ENCODE measurements at places on chromosomes 12 and 14.

- DNase-seq = no peak
Measured at GRCh38 chr12:51285843-51286242, 15.6 kb upstream of the SMAGP start.

DNA sequence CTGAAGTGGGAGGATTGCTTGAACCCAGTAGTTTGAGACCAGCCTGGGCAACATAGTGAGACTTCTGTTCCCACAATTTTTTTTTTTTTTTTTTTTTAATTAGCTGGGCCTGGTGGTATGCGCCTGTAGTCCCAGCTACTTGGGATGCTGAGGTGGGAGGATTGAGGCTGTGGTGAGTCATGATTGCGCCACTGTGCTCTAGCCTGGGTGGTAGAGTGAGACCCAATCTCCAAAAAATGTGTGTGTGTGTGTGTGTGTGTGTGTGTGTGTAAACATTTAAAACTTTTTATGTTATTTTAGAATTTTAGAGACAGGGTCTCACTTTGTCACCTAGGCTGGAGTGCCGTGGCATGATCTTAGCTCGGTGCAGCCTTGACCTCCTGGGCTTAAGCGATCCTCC, 6.8 kb downstream of the PPP1R36 start:
- no peak for DNase-seq

DNA sequence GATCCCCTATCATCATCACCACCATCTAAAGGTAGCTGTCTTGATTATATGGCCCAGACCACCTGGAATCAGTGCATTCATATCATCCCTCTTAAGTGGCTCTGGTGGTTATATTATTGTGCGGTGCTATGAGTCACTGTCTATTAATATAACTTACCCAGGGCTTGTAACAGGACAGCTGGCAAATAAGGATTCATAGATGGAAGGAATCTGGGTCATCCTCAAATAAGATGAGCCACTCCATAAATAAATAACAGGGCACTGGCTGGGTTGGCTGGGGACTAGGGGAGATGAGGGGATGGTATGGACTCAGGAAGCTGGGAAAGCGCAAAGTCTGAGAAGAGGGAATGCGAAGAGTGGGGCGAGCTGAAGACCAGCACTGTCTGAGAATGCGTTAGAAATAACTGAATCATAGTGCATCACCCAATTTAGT, 216.1 kb downstream of the NUAK1 start:
- no peak for DNase-seq

DNA sequence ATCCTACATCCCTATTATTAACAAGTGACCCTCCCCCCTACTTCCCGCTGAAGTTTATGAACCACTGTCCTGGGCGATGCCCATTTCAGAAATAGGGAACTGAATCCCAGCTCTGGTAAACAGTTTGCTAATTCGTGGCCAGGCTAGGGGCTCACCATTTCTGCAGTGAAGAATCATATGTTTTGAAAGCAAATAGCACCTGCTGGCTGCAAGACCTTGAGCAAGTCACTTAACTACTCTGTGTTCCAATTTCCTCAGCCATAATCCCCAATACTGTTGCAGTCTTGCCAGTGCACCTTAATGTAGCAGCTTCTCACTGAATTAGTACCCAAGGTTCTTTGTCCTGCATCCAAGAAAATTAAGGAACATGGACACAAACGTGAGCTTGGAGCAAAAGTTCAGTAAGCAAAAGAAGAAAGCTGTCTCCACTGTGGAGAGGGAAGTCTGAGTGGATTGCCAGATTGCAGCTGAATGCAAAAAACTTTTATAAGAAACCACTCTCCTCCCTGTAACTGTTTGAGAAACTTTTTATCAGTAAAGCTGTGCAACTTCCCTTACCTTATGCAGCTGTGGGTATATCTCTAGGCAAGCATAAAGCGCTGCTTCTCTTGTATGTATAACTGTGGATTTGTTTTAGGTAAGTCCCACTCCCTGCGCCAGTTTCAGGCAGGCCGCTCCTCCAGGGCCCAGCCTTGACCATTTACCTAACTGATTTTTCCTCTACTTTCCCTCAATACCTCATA, 824 bp downstream of the OAS1 start:
- no peak for DNase-seq

DNA sequence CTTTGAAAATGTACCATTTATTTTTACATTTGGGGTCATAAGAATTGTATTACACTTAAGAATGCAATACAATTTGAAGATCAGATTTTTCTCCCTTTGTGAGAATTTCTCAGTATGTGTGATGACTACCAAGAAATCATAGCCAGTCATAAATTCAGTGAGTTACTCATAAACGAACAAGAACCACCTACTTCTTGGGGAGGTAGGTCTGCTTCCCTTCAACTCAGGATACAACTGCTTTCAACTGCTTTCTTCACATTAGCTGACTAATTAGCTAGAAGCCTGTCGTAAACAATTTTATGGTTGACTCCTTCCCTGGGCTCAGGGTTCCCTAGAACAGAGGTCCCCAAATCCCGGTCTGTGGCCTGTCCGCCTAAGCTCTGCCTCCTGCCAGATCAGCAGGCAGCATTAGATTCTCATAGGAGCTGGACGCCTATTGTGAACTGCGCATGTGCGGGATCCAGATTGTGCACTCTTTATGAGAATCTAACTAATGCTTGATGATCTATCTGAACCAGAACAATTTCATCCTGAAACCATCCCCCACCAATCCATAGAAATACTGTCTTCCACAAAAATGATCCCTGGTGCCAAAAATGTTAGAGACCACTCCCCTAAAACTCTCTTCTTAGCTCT, 3.7 kb downstream of the ANG start:
- no peak for DNase-seq

- DNase-seq = no peak
Measured at GRCh38 chr14:80977221-80977620, 21.8 kb downstream of the TSHR start.

DNA sequence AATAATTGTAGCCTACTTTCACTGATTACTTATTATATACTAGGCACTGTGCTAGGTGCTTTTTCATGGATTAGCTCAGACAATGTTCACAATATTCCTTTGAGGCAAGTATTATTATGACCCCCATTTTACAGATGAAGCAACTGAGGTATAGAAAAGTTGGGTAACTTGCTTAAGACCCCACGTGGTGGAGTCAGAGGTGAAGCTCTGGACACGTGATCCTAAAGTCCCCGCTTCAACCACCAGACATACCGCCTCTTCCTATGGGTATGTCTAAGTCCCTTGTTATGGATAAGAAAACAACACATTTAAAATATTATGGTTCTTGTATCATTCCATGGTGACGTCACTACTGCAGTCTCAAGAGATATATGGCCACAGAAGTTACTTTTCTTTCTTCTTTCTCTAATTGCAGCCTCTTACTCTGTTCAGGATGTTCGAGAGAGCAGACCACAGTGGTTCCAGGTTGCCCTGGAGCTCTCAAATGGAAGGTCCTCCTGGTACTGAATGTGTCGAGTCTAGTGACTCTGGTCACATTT, 157.7 kb downstream of the HELB start:
- no peak for DNase-seq

Measured in lower lobe of right lung (tissue), 2 donors.